ENCODE measurements at places on chromosomes 11 and 22. TPM values are rescaled to one million over a fixed set of nuclear protein-coding genes. Genes with fewer than 3 reads are reported as not detected.

UNC93B1 gene
- polyA plus RNA-seq, result 12.4 TPM

CCDC73 gene
- polyA plus RNA-seq, result 0.36 TPM

PVALB gene
- polyA plus RNA-seq, result 11.9 TPM

HOATZ gene
- 7.6 TPM for polyA plus RNA-seq

ELF5 gene
- polyA plus RNA-seq, result 0.54 TPM

CYP2D6 gene
- polyA plus RNA-seq, result 4.6 TPM

FAR1 gene
- polyA plus RNA-seq, result 86.8 TPM

IL17RA gene
- polyA plus RNA-seq, result 10.5 TPM

KCNK4 gene
- polyA plus RNA-seq, result 6.5 TPM

MMP27 gene
- not detected for polyA plus RNA-seq

SMDT1 gene
- 132 TPM for polyA plus RNA-seq

ST13 gene
- polyA plus RNA-seq, result 373 TPM

ZNF70 gene
- polyA plus RNA-seq, result 4.3 TPM

CABP4 gene
- 0.67 TPM for polyA plus RNA-seq

TSGA10IP gene
- polyA plus RNA-seq, result 0.68 TPM

All from spinal cord (tissue), 10 donors.